Dermis blood vessel endothelial cell (primary cell): ENCODE measurements at places on chromosomes 7 and 10. TPM values are rescaled to one million over a fixed set of nuclear protein-coding genes. Genes with fewer than 3 reads are reported as not detected.

- no peak for DNase-seq
Measured at GRCh38 chr7:115346685-115347084, 424.8 kb downstream of the MDFIC start.

DNA sequence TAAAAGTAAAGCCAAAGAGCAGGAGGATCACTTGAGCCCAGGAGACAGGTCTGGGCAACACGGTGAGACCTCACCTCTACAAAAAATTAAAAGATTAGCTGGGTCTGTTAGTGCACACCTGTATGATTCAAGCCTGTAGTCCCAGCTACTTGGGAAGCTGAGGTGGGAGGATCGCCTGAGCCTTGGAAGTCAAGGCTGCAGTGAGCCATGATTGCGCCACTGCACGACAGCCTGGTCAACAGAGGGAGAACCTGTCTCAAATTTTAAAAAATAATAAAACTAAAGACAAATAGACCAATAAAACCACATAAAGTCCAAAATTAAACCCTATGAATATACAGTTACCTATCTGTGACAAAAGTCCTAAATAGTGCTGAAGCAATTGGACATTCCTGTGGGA is 3.2 kb downstream of the LMBR1 start:
- no peak for DNase-seq

DNA sequence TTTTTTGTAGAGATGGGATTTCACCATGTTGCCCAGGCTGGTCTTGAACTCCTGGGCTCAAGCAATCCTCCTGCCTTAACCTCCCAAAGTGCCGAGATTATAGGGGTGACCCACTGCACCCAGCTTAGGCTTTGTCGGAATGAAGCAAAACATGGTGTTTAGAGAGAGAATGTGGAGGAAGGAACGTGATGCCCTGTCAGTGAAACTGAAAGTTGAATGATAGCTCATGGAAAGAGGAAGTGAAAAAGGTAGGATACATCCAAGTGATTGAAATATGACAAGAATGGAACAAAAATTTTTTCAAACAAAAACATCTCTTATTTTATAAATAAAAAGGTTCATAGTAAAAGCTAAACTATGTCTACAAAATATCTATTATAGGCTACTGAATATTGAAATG is 5.9 kb downstream of the AKAP9 start:
- DNase-seq, result no peak

GRCh38 chr10:77661674-77662073 is 24.1 kb upstream of the KCNMA1 start:
- no peak for DNase-seq

GRCh38 chr7:114941692-114942091 is 19.8 kb downstream of the MDFIC start:
- no peak for DNase-seq

GRCh38 chr10:45224219-45224841 is 91.1 kb downstream of the OR13A1 start:
- DNase-seq, result no peak

DNA sequence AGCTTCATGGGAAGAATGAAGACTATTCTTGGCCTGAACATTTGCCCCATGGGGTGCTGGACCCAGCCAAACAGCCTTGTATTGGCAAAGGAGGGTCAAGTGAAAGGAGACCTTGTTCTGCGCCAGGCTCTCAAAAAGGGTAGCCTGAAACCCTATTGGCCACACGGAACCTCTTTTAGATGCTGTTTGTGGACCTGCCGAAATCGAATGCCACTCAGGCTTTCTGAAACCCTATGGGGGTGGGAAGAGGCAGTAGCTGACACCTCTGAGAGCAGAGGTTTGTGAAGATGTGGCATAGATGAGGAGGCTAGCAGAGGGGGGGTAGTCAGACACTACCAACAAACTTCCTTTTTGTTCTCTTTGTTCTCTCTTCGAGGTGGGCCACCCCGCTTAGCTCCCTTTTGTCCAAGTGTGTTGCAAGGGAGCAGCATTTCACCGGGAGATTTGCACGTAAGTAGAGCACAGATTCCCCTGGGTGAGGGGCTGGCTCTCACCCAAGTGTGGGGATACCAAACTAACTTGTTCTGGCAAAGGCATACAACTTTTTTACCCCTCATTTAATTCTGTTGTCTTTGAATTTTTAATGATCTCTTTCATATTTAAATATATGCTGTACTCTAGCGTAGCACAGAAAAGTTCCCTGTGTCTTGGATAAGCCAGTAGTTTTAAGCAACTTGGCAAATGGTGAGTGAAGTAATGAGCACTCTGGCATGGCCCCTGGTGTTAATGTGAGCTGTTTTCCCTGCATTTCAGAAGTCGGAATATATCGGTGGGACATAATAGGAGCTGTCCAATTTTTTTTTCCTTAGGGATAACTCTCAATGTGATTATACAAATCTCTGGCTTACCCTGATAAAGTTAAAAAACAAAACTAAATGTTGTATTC is 107.7 kb downstream of the SEPTIN7 start:
- DNase-seq, result no peak

GRCh38 chr7:56062382-56062781 is 1.7 kb upstream of the SUMF2 start:
- DNase-seq, result peak; percentile 67

LOXL4 gene
- total RNA-seq, result 0.68 and 0.88 TPM in 2 replicates

ADGRA1 gene
- 0.05 TPM in 1 of 2 replicates, not detected in the other for total RNA-seq

DNA sequence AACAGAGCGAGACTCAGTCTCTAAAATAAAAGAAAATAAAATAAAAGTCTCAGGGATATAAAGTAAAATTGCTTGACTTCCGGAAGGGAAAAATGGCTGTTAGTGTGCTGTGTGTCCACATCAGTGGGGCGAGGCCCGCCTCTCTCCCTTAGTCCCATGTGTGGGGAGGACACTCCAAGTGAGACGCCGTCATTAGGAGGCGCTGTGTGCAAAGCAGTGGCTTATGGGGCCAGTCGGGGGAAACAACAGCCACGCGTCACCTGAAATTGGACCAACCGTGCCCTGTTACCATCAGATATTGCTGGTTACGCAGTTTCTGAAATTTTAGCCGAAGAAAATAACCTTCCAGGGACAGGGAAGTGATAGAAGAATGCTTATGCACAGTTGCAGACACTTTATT is 15.8 kb downstream of the SFXN4 start:
- peak; percentile 15 for DNase-seq

GRCh38 chr7:93013446-93014061 is 104.2 kb downstream of the SAMD9 start:
- peak; percentile 6 for DNase-seq

EPHB4 gene
- 415 and 590 TPM in 2 replicates for total RNA-seq

- DNase-seq, result no peak
Measured at GRCh38 chr7:76233538-76234281, 32.0 kb downstream of the SRRM3 start.

DNA sequence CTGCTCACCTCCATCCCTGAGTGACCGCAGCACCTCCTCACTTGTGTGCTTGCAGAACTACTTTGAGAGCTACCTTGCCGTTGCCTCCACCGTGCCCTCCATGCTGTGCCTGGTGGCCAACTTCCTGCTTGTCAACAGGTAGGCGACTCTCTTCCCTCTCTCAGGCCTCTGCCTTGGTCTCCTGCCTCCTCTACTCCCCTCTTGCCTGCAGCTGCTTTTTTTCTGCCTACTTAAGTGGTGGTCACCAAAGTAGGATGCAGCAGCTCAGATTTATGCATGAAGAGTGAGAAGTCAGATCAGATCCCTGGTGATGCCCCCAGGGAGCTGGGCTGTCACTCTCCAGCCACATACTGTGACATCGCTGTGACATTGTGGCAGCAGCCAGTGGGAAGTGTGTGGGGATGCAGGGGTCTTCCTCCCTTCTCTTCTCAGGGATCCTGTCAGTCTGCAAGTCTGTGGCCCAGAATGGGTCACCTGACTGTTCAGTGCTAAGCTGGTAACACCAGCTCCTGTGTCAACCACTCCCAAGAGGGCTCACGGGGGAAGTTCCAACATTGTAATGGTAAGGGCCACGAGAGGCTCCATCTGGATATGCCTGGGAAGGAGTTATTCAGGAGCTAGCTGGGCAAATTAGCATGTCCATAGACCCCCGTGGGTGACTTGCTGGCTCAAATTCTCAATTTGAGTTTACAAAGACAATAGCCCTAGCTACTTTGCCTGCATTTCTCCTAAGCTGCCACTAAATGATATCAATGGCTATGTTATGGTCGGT is 25.3 kb downstream of the SLC29A3 start:
- no peak for DNase-seq

GRCh38 chr10:389261-389790 is 254.1 kb downstream of the ZMYND11 start:
- DNase-seq, result no peak

GRCh38 chr10:113947184-113948041 is 93.0 kb downstream of the NHLRC2 start:
- DNase-seq, result no peak

DNA sequence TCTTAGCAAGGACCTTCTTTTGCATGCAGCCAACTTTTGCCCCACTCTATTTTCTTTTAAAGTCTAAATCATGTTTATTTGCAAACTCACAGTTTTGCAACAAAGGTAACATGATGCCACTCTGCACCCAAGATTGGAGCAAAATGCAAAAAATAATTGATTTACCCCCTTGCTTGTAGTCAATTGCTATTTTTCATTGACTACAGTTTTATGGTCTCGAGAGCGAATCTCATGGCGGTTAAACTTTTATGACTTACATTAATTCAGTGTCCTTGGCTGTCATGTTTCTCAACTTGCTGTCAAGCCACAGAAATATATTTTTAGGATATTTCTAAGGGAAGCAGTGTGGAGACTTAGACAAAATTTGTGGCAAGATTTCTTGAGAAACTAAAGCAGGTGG is 110.0 kb upstream of the JCAD start:
- DNase-seq, result no peak

DNA sequence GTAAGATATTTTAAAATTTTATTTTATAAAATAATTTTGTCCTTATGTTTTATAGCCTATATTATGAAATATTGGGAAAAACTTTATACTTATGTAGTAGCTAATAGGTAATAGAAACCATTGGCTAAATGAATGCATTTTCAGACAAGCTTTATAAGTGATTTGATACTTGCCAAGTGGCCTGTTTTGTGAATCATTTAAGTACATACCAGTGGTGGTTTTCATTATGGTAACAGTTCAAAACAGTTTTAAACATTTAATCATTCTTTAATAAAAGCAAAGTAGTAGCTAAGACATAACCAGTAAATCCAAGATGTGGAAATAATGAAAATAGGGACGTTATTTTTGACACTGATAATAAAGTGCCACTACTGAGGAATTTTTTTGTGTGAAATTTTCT is 182.2 kb downstream of the PHF14 start:
- no peak for DNase-seq

DNA sequence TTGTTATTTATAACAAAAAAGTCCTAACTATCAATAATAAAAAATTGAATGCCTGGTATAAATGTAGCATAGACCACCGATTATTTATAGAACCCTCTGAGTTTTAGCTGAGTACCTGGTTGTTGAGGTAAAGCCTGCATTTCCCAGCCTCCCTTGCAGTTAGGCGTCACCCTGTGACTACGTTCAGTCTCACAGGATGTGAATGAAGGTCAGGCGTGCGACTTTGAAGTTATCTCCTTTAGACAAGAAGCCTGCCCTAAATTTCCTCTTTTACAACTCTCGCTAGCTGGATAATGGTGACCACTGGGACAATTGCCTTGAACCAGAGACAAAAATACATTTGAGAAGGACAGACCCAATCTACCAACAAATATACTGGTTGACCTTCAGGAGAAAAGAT is 67.5 kb upstream of the TES start:
- no peak for DNase-seq

- DNase-seq, result no peak
Measured at GRCh38 chr7:691361-692045, 35.0 kb upstream of the DNAAF5 start.

DNA sequence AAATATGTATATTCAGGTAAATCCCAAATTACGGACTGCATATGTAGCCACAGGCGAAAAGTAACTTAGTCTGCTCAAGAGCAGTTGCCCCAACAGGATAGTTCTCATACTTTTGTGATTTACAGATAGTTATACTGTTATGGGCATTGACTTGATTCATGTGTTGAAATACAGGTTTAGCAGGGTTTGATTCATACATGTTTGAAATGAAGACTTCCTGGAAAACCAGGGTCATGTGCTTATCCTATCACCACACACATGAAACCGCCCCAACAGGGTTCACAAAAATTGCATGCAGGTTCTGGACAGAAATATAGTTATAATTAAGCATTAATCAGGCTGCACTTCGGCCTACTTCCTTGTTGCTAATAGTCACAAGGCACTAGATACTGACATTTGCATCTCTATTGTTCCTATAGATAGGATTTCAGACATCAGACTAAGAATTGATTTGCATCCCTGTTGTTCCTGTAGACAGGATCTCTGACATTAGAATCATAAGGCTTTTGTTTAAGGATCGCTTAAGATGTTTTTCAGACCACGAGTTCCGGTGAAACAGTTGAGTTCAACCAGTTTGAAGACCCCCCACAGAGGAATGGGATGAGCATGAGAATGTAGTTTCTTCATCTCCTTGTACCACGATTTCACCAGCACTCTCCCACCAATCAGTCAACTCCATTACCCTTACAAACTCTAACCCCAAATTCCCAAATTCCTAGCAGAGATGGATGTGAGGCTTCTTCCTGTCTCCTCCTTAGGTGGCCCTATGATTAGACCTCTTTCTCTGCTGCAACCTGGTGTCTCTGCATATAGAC is 2.0 kb upstream of the ZNF398 start:
- no peak for DNase-seq

- no peak for DNase-seq
Measured at GRCh38 chr10:132867801-132868644, 74.3 kb downstream of the CFAP46 start.

SPDYE18 gene
- 0.51 TPM in 1 of 2 replicates, not detected in the other for total RNA-seq

- DNase-seq, result no peak
Measured at GRCh38 chr7:43692582-43693373, 36.5 kb downstream of the COA1 start.

WNT2 gene
- total RNA-seq, result not detected in 2 replicates

DNA sequence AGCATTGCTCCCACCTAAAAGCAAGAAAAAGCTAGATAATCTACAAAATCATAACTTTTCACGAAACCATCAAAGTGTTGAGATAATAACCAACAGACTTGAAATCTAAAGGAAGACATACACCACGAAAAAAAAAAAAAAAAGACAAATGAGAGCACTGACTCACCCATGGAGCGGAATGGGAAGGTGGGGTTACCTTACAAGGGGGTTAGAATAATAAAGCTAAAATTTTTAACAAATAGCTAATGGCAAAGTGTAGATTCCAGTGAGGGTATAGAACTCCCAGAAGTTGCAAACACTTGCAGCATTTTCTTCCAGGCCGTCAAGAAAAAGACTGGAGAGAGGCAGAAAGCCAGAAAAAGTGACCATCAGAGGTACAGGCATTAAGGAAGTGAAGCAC is 27.2 kb downstream of the IPMK start:
- peak; percentile 47 for DNase-seq

IL6 gene
- 1.0 and 1.3 TPM in 2 replicates for total RNA-seq

DNA sequence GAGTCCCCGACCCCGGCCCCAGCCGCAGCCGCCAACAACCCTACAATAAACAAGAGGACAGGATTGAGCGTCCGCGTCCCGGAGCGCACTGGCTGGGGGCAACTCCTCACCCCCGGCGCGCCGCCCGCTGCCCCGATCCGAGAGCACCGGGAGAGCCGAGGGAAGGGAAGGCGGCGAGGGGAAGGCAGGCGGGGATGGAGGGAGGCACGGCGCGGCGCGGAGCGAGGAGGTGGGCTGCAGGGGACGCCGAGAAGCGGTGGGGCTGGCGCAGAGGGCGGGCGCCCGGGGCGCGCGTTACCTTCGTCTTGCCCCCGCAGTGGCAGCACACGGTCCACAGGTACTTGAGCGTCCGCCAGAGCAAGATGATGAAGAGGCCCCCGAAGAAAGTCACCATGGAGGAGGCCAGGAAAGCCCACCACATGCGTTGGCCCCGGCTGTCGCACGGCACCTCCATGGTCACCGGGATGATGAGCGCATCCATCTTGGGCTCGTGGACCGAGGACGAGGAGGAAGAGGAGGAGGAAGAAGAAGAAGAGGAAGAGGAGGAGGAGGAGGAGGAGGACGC is 559 bp downstream of the KCNMA1 start:
- no peak for DNase-seq
